ENCODE measurements at places on chromosomes 16 and 17. TPM values are rescaled to one million over a fixed set of nuclear protein-coding genes. Genes with fewer than 3 reads are reported as not detected.

The SLC5A11 gene
- total RNA-seq = not detected

The NPIPA8 gene
- total RNA-seq = 9.2 TPM

The MPV17L gene
- total RNA-seq = 0.21 TPM

The TNRC6C gene
- 19.2 TPM for total RNA-seq

The ROGDI gene
- 3.0 TPM for total RNA-seq

The CPHXL2 gene
- not detected for total RNA-seq

The KRTAP17-1 gene
- not detected for total RNA-seq

The GLIS2 gene
- 0.08 TPM for total RNA-seq

The PARD6A gene
- 9.4 TPM for total RNA-seq

The PRSS8 gene
- not detected for total RNA-seq

The EARS2 gene
- total RNA-seq = 30.4 TPM

The ITGAD gene
- total RNA-seq = not detected

The DOC2B gene
- total RNA-seq = 0.06 TPM

The TBC1D3I gene
- not detected for total RNA-seq

The KRT39 gene
- total RNA-seq = not detected

The LGALS9 gene
- total RNA-seq = 25.3 TPM

The TPSD1 gene
- total RNA-seq = not detected

The ZSCAN10 gene
- not detected for total RNA-seq

The EMC6 gene
- 85.8 TPM for total RNA-seq

The CLEC18C gene
- 0.23 TPM for total RNA-seq

The PRR11 gene
- total RNA-seq = 67.3 TPM

The PYY gene
- not detected for total RNA-seq

The PRSS36 gene
- total RNA-seq = not detected

The TBC1D3C gene
- 0.91 TPM for total RNA-seq

The ATP2A3 gene
- 85.7 TPM for total RNA-seq

Measured in activated naive CD8-positive, alpha-beta T cell treated with anti-CD3 and anti-CD28 coated beads for 36 hours (primary cell).